ENCODE measurements at places on chromosomes 3 and 15. TPM values are rescaled to one million over a fixed set of nuclear protein-coding genes. Genes with fewer than 3 reads are reported as not detected.

Gene C3orf70
- total RNA-seq, result not detected

Gene ADPRH
- 7.7 TPM for total RNA-seq

Gene SCN5A
- 0.34 TPM for total RNA-seq

Gene UROC1
- total RNA-seq, result not detected

Gene MST1R
- 0.39 TPM for total RNA-seq

Gene XIRP1
- total RNA-seq, result 1.3 TPM

Gene GOLGA6L7
- total RNA-seq, result not detected

Gene KPNA1
- total RNA-seq, result 43.4 TPM

Gene RPLP1
- total RNA-seq, result 2,620 TPM

Gene TF
- total RNA-seq, result 0.67 TPM

Gene CCR8
- 0.51 TPM for total RNA-seq

Gene MRPS11
- total RNA-seq, result 54.9 TPM

GRCh38 chr15:70854666-70854976 is 664 bp upstream of the LARP6 start:
- no peak for DNase-seq

- DNase-seq, result no peak
These were observed 116.9 kb downstream of the PLOD2 start for GRCh38 chr3:146044046-146044445.

DNA sequence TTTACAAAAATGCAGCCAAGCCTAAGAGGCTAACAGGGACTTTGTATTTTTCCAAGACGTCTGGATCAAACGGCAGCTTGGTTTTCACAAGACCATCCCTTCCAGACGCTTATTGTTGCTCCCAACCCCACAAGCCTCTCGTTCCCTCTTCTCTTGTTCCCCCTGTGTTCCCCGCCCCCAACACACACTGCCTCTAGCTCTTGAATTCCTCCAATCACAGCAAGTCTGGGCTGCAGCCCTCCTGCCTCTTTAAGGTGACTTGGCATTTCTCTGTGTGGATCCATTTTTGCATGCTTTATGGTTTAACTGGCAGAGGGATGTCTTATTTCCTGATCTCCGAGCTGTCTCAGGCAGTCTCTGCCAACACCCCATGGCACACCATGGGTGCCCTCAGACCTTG is 182.2 kb downstream of the ABHD5 start:
- no peak for DNase-seq

DNA sequence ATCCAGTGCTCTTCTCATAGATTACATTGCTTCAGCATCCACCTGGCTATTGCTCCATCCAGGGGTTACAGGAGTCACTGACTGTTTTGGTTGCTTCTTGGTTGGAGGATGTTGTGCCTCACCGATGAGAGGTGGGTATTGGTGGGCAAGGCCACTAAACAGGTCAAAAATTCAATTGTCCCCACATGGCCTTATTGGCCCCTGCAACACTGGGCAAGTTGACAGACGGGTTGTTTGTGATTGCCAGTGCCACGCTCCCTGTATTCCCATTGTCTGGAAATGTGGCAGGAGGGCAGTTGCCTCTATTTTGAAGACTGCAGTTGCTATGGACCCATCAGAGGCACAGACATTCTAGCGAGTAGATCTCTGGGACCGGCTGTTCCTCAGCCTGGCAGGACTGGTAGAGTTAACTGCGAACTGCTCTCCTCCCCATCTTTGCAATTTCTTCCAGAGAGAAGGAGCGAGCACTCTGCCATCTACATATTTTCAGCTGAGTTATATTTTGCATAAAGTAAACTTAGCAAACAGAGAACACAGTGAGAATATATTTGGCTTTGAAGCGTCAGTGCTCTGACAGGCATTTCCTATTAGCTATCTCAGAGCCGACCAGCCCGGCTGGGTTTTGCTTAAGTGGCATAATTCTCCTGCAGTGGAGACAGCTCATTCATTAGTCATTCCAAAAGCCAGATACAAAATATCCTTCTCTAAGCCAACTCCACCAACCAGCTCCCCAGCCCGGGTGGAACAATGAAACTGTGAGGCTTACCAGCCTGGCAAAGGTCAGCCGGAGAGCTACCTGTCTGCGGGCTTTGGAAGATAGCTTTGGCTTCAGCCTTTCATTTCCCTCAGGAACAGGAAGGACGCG is 26.0 kb upstream of the MAGEF1 start:
- no peak for DNase-seq

DNA sequence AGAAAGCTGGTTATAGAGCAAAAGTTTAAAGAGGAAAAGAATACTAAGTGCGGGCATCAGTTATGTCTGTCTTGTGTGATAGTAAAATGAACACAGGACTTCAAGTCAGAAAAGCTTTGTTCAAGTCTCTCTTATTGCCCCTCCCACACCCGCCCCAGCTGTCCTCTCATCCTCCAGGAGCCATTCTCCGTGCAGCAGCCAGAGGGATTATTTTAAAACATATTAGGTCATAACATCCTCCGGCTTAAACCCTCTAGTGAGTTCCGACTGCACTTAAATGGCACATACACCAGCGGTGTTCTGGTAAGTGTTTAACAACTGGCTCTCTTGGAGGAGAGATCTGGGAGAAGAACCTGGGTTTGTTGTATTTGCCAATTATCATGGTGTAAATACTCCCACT is 104.8 kb upstream of the TNFAIP8L3 start:
- no peak for DNase-seq

GRCh38 chr3:146058241-146058640 is 102.7 kb downstream of the PLOD2 start:
- DNase-seq, result no peak

- no peak for DNase-seq
These were observed 57.6 kb upstream of the NEO1 start for GRCh38 chr15:72994534-72995177.

GRCh38 chr3:37571269-37571668 is 290.4 kb upstream of the CTDSPL start:
- DNase-seq, result no peak

- DNase-seq, result no peak
These were observed 11.8 kb downstream of the GOLIM4 start for GRCh38 chr3:168083906-168084305.

GRCh38 chr3:3627114-3627513 is 172.1 kb upstream of the LRRN1 start:
- no peak for DNase-seq

DNA sequence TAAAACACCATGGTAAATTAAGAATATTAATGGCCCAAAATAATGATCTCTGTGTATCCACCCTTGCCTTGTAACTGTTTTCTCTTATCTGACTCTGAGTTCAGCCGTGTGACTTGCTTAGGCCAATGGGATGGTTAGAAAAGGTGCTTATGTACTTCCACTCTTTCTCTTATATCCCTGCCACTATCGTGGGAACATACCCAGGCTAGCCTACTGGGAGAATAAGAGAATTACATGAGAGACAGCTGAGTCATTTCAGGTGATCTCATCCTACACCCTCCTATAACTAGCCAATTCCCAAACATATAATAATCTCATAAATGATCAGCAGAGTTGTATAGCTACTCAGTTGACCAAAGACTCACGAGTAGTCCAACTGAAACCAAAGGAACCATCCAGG is 98.3 kb upstream of the ABI3BP start:
- no peak for DNase-seq

GRCh38 chr15:88655800-88656488 is 17.1 kb downstream of the ISG20 start:
- DNase-seq, result no peak

DNA sequence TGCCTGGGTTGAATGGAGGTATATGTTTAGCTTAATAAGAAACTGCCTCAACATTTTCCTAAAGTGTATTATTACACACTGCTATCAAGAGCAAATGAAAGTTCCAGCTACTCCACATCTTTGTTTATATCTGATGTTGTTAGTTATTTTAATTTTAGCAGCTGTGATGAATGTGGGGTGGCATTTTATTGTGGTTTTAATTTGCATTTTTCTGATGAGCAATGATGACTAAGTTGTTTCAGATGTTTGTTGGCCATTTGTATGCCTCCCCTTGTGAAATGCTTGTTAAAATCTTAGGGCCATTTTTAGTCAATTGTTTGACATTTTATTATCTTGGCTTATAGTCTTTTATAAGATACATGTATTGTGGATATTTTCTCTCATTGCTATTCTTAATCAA is 260.4 kb upstream of the SLCO3A1 start:
- DNase-seq, result no peak

DNA sequence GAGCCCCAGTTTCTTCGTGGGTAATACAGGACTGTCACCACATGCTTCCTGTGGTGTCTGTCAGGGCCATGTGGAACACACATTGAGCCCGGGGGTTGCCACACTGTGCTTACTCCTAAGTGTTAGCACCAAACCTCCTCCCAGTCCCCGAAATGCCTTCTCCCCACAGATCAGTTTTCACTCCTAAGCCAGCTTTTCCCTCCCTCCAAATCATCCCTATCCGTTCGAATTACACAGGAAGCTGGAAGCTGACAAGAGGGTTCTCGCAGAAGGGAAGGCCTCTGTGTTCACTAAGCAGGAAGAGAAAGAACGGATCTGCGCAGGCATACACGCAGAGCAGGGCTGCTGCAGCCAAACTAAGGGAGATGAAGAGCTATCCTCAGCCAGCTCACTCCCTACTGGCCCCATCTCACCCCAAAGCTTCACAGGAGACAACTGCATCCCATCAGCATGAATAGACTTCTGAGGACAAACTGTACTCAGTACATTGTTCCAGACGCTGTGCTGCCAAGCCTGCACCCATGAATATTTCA is 32.3 kb downstream of the XXYLT1 start:
- DNase-seq, result no peak

- no peak for DNase-seq
These were observed 369.6 kb upstream of the ATP10A start for GRCh38 chr15:26232691-26233090.

GRCh38 chr15:77528290-77528967 is 104.3 kb downstream of the LINGO1 start:
- DNase-seq, result no peak

DNA sequence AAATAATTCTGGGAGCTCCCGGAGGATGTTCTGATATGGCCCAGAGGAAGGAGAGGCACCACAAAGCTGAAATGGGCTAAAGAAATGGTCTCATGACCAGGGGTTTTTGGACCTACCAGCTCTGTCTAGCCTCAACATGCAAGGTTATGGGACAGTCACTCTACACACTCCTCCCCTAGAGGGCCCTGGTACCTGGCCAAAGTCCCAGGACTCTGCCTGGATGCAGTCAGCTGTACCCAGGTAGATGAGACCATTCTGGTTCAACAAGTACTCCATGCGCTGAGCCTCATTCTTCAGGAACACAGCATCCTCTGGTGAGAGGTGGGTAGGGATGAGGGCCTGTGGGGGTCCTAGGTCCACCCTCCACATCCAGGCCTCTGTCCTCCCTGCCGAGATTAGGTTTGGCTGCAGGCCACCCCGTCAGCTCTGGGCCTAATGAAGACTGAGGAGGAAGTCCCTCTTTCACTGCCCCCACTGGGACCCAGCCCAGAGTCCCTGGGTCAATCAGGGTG is 9.5 kb downstream of the EPB42 start:
- DNase-seq, result no peak

GRCh38 chr3:120057626-120058025 is 36.6 kb downstream of the GSK3B start:
- DNase-seq, result no peak

DNA sequence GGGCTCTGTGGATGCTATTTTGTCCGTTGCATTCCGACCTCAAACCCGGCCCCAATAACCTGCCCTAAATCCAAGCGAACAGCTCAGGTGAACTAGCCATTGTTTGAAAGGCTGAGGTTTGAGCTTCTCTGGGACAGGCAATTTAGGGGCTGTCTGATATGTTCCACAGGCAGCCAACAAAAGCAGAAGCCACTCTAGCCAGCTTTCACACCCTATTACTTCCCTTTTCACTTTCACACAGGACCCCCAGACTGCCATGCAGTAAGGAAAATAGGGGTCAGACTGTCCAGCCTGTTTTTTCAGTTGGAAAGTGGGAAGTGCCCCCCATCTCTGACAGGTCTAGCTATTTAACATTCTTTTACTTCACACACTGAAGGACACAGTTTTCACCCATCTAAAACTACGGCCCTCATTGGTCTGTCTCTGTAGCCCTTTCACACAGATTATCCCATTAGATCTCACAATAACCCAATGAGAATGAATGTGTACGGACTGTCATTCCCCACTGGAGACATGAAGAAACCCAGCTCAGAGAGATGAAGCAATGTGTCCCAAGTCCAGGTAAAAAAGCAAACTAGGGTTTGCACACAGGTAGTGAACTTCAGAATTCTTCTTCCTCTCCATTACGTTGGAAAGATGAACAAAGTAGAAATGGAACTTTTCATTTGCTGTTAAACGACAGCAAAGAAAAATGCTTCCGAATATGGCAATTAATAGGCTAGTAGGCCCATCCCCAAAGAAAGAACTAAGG is 1.9 kb downstream of the CCDC12 start:
- no peak for DNase-seq

DNA sequence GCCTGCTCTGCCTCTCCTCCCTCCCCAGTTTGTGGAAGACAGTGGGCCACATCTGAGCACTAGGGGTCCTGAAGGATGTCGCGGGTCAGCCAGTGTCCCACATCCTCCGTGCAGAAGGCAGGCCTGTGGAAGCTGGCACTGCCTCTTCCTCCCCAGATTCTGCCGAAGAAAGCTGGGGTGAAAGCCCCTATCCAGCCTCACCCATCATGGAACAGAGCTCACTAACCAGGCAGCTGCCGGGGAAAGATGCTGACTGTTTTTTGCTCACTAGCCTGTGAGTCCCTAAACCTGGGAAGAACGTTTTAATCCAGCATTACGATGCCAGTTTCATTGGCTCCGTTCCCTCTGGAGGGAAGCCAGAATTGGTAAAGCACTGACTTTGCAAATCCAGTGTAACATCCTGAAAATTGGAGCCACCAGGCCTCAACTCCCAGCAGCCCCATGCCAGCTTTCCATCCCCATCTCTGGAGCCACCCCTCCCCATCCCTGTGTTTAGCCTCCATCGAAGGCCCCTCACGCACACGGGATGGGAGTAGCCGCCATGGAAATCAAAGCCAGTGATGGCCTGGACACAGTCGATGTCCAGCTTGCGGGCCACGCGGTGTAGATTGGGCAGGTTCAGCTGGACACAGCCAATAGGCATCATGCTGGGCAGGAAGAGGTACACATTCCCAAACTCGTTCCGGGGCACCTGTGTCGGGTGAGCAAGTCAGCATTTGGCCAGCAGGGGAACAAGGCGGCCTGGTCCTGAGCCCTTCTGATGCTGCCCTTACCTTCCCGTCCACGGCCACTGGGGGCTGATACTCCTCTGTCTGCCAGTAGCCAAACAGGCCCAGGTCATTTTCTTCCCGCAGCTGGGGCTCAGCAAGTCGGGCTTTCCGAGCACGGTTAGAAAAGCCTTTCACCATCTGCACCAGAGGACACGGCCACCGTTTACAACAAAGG is 23.5 kb downstream of the TMEM43 start:
- DNase-seq, result no peak

GRCh38 chr3:16260046-16260445 is 4.7 kb downstream of the DPH3 start:
- no peak for DNase-seq
